Renal cortex interstitium (tissue), 15 donors: ENCODE measurements at places on chromosomes 3 and 15. TPM values are rescaled to one million over a fixed set of nuclear protein-coding genes. Genes with fewer than 3 reads are reported as not detected.

- DNase-seq: no peak
Observed at GRCh38 chr3:57110798-57111197, 50.3 kb downstream of the SPATA12 start.

Gene CPNE9
- polyA plus RNA-seq: not detected

- no peak for DNase-seq
Observed at GRCh38 chr15:66131200-66131599, 122.3 kb downstream of the MEGF11 start.

DNA sequence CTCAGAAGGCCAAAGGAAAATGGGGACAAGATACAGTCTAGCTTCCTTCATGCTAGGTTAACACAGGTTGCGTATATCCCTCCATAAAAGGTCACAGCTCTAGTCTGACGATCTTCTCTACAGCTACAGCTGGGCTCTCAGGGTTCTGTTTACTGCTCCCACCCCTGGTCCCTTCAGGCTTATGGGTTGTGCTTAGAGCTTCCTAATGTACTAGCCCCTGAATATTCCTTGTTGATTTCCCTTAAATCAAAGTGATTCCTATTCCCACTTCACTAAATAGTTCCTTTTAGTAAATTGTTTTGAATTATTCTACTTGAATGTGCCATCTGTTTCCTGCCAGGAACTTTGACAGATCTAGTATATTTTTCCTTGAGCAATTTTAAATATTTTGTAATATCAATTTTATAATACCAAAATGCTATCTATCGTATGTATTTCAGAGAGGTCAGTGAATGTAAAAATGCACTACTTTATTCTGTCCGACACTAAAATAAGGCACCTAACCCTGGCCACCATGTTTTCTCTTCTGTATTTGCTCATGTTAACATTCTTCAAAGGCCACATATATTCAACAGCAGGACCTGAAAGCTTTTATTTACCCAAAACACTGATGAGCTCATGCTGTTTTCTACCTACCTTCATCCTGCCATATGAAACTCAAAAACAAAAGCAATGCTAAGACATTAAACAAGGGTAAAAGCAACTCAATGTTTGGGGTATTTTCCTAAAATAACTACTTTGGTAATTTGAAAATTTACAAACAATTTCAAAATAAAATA lies 92.8 kb upstream of the TGFBR2 start:
- no peak for DNase-seq

DNA sequence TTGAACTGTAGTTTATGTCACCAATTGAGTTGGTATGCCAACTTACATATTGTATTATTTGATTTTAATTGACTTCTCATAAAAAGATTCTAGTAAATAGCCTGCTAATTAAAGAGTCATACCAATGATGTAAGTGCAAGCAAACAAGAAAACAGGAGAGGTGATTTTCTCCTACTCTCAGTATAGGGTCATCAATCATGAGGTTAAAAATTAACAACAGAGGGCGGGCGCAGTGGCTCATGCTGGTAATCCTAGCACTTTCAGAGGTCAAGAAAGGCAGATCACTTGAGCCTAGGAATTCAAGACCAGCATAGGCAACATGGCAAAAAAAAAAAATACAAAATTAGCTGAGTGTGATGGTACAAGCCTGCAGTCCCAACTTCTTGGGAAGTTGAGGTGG lies 108.7 kb downstream of the MYO9A start:
- DNase-seq: peak; percentile 49

DNA sequence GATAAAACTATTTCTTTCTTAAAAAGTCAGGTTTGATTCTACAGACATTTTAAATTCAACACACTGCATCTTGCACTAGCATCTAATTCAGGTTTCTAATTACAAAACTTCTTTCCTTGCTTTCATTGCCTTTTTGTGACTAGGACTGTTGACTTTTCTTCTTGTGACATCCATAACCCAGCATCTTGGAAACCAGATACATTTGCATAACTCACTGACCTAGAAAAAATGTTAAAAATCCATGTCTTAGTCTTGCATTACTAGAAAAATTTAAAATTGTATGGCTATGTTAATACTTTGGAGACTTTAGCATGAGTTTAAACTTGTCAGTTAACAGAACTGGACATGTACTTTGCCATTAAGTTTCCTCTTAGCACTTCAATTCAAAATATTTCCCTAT lies 72.7 kb downstream of the DTWD1 start:
- DNase-seq: no peak

- peak; percentile 11 for DNase-seq
Observed at GRCh38 chr3:116947809-116948208, 238.2 kb downstream of the TUSC7 start.

Gene PAQR9
- 0.44 TPM for polyA plus RNA-seq
